Omental fat pad (tissue), 4 donors: ENCODE measurements at places on chromosomes 2 and 18. TPM values are rescaled to one million over a fixed set of nuclear protein-coding genes. Genes with fewer than 3 reads are reported as not detected.

LYPD1 gene
- not detected for total RNA-seq

FN1 gene
- 220 TPM for total RNA-seq

GPR75 gene
- 8.9 TPM for total RNA-seq

GALR1 gene
- total RNA-seq, result not detected

CRYBA2 gene
- total RNA-seq, result not detected

UGGT1 gene
- 67.0 TPM for total RNA-seq

NPAS2 gene
- 29.8 TPM for total RNA-seq

LRRC30 gene
- total RNA-seq, result not detected

MCM6 gene
- 11.7 TPM for total RNA-seq

SPIRE1 gene
- total RNA-seq, result 29.2 TPM

HMSD gene
- 0.72 TPM for total RNA-seq

CCDC142 gene
- total RNA-seq, result 31.4 TPM

- DNase-seq, result peak; percentile 70
Observed at GRCh38 chr18:23586249-23587196, at the start of gene NPC1. Gene NPC1 (minus strand): TSS chr18:23586506. CDS start chr18:23586343, 163 bp downstream.

GRCh38 chr2:235498541-235498940 lies 4.7 kb downstream of the AGAP1 start:
- no peak for DNase-seq

- no peak for DNase-seq
Observed at GRCh38 chr2:165718610-165719210, 75.3 kb downstream of the GALNT3 start.

GRCh38 chr18:79763407-79763806 lies 34.3 kb upstream of the KCNG2 start:
- DNase-seq, result no peak

DNA sequence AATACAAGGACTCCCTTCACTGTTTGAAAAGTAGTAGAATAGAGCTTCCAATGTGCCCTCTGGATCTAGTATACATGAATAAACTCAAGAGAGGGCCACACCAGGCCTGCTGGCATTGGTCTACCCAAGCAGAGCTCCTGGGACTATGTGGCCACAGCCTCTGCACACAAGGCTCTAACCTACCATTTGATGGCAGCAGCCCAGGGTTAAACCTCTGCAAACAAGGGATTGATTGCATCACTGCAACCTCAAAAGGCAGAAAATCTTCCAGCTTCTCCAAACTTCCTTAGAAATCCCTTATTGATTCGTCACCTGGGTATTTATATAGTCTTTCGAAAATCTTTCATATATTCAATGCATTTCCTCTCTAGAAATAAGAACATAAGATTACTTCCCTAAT lies 147.6 kb upstream of the SETBP1 start:
- no peak for DNase-seq

DNA sequence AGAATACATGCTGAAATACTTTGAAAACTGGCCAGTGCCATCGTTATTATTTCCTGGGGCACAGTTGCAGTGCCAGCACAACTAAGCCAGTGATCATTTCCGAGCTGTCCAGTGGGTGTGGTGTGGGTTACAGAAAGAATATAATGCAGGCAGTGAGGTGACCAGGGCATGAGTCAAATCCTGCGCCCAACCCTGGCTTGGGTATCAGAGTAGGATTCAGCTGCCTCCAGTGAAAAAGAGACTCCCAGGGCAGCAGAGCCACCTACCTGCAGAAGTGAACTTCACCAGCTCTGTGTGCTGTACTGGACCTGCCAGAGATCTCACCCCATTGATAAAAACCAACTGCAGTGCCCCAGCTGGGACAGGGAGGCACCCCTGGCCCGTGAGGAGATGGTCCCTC lies 18.0 kb downstream of the SLC9A2 start:
- DNase-seq, result no peak

DNA sequence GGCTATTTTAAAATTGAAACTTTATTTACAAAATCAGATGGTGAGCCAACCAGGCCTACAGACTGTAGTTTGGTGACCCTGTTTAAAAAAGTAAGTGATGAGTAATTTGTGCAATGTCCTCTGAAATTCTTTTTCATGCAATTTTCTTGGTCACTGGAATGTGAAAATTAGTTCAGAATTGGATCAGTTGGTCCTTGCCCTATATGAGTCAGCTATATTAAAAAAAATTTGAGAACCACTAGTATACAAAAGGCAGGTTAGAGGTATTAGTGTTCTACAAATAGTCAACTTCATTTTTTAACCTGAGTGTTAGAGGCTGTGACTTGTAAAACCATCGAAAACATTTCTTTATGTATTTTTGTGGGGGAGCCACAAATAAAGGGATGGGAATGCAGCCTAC lies 91.1 kb upstream of the NXPH2 start:
- no peak for DNase-seq

GRCh38 chr2:190179754-190180312 lies 117.3 kb upstream of the MSTN start:
- DNase-seq, result no peak

DNA sequence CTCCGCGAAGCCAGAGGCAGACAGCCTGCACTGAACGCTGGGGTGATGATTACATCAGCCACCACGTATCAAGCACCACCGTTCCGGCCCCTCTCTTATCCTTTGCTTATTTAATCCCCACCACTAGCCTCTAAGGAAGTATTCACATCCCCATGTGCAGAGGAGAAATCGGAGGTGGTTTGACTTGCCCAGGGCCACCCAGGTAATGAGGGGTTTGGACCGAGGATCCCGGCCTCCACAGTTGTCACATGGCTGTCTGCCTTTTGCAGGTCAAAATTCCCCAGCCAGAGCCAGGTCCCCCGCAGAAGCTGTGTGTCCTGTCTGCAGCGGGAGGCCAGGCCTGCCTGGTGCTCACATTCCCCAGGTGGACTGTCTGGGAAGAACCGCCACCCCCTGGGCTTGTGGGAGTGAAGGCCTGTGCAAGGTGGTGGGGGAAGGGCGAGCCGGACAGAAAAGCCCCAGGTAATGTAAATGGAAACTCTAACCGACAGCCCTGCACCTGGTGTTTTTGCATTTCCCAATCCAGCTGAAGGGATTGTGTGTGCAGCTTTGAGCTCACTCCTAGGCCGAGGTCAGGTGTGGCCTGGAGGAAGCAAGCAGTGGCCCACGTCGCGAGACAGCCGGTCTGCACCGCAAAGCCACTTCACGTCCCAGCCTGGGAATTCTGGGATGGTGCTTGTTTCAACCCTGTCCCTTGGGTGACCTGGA lies 108.5 kb upstream of the ID2 start:
- no peak for DNase-seq

- DNase-seq, result no peak
Observed at GRCh38 chr18:46152808-46153617, 48.8 kb downstream of the HAUS1 start.

DNA sequence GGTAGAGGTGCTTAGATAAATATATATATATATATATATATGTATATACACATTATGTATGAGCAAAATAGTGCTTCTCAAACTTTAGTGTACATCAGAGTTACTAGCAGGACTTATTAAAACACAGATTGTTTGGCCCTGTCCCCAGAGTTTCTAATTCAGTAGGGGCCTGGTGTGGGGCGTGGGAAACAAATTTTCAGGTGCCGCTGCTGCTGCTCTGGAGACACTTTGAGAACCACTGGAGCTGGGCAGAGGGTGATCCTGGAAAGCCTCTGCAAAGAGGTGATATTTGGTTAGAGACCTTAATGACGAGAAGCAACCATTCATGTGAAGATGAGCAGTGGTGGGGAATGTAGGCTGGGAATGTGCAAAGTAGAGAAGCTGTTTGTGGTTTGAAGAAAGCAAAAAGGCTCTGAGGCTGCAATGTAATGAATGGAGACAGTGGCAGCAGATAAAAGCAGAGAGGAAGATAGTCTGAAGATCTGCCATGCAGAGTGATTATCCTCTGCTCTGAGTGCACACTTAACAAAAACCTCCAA lies 142.9 kb downstream of the PLCL1 start:
- no peak for DNase-seq

- no peak for DNase-seq
Observed at GRCh38 chr2:55419233-55419678, 400 bp downstream of the CCDC88A start.

DNA sequence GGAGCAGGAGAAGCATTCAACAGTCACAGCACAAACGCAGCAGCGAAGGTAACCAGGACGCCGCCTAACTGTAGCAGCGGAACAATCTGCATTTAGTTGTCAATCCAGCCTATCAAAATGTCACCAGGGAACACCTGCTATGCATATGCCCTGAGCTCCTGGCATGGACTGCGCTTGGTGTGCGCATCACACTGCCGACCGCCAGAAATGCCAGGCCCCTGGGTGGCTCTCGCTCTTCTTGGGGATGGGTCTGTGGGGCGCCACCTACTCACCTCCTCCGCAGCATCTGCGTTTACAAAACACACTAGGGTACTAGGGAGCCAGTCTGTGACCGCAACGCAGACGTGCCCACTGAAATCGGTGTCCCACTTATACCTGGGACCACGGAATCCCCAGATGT lies 31.7 kb downstream of the ZNF516 start:
- no peak for DNase-seq

DNA sequence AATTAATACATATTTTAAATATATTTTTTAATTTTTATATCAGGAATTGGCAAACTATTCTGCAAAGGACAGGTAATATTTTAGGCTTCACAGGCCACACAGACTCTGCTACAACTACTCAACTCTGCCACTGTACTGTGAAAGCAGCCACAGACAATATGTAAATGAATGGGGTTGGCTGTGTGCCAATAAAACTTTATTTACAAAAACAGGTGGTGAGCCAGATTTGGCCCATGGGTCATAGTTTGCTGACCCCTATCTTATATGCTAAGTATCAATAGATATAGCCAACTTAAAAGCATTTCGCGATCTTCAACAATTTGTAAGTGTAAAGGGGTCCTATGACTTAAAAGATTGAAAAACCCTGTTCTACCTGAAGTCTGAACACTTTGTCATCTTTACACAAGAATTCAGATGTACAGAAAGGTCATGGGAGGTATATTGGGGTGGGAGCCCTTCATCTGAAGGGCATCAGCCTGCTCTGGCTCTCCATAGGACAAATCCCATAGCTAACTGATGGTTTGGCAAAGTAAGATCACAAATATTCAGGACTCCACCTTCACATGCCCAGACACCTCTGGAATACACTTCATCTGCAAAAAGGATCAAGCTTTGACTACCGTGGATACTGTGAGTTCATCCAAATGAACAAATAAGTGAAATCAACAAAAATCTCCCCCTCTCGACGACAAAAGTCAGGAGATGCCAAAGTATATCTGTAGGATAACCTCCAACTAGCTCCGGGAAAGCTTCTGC lies 65.9 kb downstream of the C1D start:
- DNase-seq, result no peak

- DNase-seq, result no peak
Observed at GRCh38 chr18:417495-417894, 83.0 kb downstream of the COLEC12 start.

DNA sequence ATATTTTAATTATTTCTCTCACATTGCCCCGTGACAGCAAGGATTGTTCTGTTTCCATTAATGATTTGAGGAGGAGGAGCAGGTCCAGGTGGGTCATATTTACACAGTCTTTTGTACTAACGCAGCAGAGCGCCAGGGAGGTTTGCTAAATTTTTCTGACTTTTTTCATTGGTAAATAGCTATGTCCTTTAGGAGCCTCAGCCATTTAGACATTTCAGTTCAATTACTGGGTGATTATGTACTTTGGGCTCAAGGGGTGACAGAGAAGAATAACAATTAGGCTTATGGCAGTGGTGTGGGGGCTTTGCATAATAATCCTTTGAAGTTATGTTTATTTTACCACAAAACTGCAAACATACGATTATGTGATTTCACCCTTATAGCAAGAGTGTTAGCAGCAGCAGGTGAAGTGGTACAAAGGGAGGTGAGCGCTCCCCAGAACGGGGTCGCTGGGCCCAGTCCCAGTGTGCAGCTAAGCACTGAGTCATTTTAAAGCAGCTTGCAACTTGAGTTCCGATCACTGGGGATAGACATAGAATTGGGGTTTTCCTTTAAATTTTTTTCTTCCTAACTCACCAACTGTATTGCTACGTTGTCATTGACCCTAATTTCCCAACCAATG lies 80.3 kb downstream of the TSHZ1 start:
- DNase-seq, result no peak

DNA sequence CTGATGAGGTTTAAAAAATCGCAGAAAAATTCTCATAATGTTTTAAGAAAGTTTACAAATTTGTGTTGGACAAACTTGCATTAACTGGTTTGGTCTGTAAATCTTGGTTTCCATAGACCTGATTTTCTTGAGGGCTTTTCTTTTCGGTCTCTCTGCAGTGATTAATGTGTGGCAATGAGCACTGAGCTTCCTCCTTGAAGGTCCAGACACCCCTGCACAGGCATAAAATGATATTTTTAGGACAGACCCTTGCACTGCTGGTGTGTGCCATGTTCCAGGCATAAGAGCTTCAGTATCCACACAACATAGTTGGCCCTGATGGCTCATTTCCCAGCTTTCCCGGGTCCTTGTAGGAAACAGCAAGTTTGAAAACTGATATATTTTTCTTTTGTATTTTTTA lies 33.7 kb downstream of the MRPL33 start:
- DNase-seq, result no peak

DNA sequence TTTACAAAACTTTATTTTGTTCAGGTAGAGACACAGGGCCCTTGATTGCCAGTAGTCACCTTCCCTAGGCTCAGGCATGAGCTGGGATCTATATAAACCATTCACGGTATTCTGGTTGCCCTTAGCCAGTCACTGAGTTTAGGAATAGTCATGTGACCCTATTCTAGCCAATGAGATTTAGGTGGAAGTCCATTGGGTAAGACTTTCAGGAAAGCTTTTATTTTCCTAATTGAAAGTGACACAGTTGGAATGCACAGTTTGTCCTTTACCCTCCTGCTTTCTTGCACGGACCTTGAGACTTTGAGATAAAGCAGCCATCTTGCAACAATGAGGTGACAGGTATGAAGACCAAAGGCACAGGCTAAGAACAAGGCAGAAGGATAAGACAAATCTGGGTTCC lies 21.5 kb downstream of the SLC4A5 start:
- no peak for DNase-seq

DNA sequence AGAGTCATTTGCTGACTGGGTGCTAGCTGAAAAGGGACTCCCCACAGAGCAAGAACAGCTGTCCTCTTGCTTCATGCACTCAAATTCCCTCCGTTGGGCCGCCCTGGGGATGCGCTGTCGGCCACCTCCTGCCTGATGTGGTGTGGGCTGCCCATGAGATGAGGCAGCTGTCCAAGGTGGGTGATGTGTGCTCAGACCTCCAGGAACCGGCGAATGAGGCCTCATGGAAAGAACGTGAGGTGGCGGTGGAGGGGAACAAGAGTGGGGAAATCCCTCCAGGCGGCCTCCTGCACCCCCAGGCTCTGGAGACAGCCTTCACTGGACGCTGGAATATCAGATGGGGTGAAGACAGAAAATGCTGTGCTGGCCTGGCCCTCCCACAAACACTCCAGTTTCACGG lies 79.8 kb downstream of the LONRF2 start:
- no peak for DNase-seq

DNA sequence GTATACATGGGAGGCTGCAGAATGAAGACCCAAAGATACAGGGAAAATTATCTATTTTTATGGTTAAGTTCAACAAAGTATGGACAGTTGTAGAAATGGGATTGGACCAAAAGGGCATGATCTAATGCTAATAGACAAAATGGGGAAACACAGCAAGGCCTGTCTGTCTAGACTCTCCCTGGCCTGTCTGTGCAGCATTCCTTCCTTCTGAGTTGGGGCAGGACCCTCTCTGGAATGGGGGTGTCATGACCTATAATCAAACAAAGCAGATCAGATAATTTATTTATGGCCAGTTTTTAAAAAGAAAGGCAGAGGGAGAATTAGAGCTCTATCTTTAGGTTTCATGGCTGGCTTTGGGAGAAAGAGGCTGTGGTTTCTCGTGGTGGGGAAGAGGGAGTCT lies 104.4 kb downstream of the CTIF start:
- DNase-seq, result no peak

- DNase-seq, result no peak
Observed at GRCh38 chr2:65716698-65717097, 284.3 kb upstream of the SPRED2 start.
